ENCODE measurements at places on chromosomes 16 and 17.

- DNase-seq: no peak
These were observed 105.7 kb downstream of the IRX5 start for GRCh38 chr16:55036371-55036821.

- no peak for DNase-seq
These were observed 27.8 kb downstream of the PLXDC1 start for GRCh38 chr17:39123627-39124026.

- DNase-seq: no peak
These were observed 660.7 kb upstream of the EEF2KMT start for GRCh38 chr16:5758281-5758680.

GRCh38 chr16:79298894-79299799, 301.4 kb downstream of the MAF start:
- DNase-seq: no peak

DNA sequence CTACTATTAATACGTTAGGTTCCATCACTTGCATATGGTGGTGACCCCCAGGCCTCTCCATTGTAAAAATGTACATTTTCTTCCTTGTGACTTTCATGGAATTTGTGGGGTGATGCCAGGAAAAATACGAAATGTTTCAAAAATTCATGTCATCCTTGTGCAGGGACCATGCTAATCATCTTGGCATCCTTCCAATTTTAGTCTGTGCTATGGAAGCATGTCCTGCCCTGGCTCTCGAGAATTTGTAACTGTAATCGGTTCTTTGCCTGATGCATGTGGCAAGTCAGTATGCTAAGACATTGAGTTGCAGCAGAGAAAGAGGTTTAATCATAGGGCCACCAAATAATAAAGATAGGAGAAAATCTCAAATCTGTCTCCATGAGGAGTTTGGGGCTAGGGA, 14.3 kb upstream of the GINS3 start:
- DNase-seq: no peak

DNA sequence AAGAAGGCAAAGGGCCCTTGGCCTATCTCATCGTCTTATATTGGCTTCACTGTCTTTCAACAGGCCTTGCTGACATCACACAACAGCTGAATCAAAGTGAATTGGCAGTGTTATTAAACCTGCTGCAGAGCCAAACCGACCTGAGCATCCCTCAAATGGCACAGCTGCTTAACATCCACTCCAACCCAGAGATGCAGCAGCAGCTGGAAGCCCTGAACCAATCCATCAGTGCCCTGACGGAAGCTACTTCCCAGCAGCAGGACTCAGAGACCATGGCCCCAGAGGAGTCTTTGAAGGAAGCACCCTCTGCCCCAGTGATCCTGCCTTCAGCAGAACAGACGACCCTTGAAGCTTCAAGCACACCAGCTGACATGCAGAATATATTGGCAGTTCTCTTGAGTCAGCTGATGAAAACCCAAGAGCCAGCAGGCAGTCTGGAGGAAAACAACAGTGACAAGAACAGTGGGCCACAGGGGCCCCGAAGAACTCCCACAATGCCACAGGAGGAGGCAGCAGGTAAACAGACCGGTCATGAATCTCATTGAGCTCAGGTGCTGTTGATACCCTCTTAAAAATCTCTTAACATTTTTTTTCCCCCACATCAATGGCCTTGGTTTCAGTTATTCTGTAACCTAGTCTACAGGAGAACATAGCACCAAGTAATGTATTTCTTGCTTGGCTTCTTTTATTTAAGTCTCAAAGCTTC, 64.7 kb downstream of the CDK12 start:
- DNase-seq: no peak

DNA sequence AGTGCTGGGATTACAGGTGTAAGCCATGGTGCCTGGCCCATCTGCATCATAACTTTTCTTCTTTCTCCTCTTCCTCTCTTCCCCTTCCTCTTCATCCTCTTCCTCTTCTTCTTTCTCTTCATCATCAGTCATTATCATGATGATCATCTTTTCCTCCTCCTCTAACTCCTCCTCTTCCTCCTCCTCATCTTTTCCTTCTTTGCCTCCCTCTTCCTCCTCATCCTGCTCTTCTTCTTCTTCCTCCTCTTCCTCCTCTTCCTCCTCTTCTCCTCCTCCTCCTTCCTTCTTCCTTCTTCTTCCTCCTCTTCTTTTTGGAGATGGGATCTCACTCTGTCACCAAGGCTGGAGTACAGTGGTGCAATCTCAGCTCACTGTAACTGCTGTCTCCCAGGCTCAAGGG, 62.5 kb downstream of the SOCS1 start:
- no peak for DNase-seq

DNA sequence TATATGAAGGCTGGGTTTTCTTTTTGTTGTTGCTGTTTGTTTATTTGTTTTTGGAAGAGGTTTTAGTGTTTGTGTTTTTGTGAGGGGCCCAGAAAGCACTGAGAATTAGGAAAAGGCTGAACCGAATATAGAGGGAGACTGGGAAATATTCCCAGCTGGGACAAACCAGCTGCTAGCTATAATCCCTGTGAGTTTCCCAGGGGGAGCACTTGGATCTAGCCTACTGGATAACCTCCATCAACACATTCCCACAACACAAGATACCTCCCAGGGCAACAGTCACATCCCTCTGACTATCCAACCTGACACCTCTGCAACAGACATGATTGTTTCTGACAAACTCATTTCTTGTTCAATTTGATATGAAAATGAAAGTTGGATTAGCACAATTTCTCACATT, 16.7 kb downstream of the CDH11 start:
- DNase-seq: no peak

DNA sequence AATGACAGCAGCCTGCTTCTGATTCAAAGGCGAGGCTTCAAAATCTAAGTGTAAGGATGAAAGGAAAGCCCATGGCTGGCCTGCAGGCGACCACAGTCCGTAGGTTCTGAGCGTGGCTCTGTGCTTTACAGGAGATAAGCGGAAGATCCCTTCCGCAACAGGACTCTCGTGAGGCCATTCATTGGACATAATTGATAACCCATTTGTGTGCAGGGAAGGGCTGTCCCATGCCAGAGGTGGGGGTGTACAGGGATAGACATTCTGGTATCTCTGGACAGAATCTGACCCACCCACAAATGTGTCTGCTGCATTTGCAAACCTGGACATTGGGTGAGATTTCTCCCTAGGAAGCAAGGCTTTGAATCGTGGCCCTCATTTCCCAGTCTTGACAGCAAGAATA, 4.0 kb downstream of the CYB561 start:
- DNase-seq: no peak

DNA sequence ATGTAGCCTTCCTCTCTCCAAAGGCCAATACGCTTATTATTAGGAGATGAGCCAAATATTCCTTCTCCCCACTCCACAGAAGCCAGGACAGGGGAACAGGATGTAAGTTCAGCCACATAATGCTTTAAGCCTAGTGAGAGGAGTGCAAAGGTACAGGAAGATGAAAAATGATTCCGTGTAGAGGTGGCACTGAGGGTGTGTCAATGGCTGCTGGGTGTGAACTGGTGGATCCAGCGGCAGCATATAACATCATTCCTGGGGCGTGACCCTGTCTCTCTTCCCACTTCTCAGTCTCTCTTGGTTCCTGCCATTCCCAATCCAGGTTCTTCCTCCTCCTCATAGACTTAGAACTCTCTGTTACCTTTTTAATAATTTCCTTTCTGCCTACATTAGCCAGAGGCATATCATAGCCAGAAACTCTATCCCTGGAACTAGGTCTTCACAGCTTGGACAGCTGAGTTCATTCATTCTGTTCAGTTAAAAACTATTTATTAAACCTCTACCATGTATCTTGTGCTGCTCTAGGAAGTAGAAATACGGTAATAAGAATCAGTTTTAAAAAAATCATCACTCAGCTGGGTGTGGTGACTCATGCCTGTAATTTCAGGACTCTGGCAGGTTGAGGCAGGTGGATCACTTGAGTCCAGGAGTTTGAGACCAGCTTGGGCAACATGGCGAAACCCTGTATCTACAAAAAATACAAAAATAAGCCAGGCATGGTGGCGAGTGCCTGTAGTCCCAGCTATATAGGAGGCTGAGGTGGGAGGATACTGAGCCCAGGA, 58.0 kb upstream of the FAM20A start:
- DNase-seq: no peak

GRCh38 chr17:56785405-56785804, 48.3 kb downstream of the C17orf67 start:
- DNase-seq: no peak

DNA sequence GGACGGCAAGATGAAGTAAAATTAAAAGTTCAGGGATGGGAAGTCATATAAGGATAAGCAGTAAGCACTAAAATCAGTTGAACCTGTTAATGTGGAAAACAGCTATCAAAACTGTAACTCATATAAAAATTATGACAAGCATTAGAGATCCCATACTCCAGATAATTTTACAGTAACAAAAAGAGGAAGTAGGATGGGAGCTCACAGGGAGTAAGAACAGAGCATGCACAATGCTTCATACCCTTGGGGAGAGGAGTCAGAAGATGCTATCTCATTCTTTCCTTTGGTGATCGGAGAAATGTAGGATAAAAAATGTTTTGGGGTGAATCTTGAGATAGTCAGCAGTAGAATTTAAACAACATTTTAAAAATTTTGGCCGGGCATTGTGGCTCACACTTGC, 164.7 kb upstream of the CACNG5 start:
- no peak for DNase-seq

DNA sequence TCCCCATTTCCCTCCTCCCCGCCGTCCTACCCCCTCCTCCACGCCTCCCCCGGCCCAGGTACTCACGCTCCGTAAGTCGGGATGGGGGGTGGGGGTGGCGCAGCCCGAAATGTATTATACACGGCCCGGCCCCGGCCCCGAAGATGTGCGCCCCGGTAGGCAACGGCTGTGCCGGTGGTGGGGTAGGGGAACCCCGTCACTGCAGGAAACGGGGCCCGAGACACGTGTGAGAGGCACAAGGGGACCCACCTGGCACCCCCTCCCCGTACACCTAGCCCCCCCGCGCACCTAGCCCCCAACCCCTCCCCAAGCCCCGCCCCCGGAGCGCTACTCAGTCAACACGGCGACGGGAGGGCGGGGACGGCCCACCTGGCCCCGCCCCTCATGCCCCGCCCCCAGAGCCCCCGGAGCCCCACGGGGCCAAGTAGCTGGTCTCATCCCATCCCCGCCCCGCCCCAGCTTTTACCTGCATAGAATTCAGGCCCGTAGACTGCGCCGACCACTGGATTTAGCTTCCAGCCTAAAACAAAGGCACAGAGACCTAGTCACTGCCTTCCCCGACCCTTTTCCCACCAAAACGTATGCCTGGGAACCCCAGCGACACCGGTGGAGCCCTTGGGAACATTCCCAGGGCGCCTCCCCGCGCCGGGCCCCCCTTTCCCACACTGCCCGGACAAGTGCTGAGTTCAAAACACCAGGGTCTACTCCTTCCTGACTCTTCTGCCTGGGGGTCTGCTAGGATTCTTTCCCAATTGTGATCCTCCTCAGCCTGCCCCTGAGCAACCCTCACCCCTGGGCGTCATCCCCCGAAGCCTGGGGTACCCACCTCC, 22.8 kb downstream of the ENGASE start:
- no peak for DNase-seq

DNA sequence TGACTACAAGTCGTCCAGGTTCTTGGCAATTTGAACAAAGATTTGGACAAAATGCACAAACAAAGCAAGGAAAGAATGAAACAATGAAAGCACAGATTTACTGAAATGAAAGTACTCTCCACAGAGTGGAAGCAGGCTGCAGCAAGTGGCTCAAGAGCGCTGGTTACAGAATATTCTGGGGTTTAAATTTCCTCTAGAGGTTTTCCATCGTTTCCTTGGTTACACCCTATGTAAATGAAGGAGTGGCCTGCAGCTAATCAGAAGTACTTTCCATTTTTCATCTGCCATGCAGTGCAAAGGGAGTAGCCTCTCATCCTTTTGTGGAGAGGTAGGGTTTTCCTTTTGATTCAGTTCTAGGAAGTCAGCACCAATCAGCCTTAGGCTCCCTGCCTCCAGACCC, 11.8 kb downstream of the STXBP4 start:
- DNase-seq: no peak

- DNase-seq: no peak
These were observed 10.6 kb downstream of the AARSD1 start for GRCh38 chr17:42953669-42954068.

- no peak for DNase-seq
These were observed 624.3 kb upstream of the SOX9 start for GRCh38 chr17:71496552-71496951.

DNA sequence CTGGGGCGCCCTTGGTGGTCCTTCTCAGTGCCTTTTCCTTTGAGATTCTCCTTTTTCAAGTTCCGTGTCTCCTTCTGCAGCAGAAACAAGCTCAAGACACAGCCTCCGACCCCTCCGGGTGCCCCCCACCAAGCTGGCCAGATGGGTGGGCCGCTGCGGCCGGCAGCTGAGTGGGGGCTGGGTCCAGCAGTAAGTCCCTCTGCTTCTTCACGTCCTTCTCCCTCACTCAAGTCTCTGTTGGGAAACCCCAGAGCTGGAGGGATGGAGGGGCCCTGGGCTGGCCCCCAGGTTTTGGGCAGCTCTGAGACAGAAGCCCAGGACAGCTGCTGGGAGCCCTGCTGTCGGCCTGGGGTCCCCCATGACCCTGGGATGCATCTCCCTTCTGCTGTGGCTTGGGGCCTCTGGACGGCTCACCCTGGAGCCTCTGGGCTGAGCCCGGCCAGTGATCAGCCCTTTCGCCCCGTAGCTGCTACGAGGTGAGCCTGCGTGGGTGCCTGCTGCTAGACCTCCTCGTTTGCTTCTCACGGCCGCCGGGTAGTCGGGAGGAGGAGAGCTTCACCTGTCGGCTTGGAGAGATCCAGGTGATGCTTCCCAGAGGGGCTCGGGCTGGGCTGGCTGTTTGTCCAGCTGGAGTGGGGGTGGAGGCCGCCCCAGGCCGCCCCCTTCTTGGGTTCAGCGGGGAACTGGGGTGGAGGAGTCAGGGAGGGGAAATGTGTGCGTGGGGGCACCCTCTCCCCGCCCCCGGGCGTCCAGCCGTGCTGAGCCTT, 10.7 kb downstream of the ENGASE start:
- DNase-seq: no peak

DNA sequence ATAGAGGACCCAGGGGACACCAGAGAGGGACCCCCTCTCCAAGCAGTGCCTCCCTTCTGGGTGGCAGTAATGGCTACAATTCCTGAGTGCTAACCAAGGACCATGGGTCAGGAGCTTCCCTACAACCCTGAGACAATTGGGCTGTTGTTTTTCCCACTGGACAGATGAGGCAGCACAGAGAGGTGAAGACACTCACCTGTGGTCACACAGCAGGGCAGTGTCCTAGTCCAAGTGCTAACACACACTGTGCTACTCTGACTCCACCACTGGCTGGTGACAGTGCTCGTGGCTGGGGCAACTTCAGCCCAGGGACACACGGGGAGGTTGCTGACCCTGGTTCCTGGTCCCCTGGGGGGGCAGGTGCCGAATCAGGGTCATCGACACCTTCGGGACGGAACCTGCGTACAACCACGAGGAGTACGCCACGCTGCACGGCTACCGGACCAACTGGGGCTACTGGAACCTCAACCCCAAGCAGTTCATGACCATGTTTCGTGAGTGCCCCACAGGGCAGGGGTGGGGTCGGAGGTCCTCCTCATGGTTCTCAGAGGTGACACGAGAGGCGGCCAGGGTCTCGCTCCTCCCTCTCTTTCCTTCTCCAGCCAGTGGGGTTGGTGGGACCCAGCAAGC, 58.1 kb downstream of the MGAT5B start:
- no peak for DNase-seq

GRCh38 chr17:19270704-19271611, 33.8 kb downstream of the EPN2 start:
- no peak for DNase-seq

- DNase-seq: no peak
These were observed 131.6 kb downstream of the RAB11FIP4 start for GRCh38 chr17:31522987-31523495.

Measured in activated naive CD4-positive, alpha-beta T cell treated with Interleukin-2 at 50 U/mL for 16 hours (primary cell).